ENCODE measurements at places on chromosomes 2 and 18.

DNA sequence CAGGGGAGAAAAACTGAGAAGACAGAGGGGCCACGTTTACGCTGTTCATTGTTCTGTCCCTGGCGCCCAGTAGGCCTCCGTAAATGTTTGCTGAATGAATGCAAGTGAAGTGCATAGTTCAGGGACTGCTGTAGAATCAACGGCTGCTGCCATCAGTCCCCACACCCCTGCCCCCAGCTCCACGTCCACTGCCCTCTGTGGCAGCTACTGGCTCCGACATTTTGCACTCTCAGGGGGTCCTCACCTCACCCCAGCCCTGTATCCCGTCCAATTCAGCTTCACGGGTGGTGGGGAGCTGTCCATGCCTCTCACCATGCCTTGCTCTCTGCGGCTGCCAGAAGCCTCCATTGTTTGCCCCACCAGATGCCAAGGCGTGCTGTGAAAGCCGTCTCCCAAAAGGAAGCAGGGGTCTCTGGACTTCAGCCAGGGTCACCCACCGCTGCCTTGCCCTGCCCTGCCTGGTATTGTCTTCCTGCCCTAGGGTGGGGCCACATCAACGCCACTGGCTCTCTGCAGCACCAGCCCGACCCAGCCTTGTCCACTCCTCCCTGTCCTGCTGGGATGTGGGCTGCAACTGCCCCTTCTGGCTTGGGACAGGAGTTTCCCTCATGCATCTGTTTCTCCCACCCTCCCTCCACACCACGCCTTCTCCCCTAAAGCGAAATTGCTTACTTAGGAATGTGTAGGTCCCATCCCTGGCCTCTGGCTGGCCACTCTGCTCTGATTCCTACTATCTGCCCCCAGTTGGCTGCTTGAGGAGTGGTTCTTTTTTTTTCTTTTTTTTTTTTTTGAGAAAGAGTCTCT is 86.0 kb downstream of the RHOB start:
- DNase-seq, result no peak

DNA sequence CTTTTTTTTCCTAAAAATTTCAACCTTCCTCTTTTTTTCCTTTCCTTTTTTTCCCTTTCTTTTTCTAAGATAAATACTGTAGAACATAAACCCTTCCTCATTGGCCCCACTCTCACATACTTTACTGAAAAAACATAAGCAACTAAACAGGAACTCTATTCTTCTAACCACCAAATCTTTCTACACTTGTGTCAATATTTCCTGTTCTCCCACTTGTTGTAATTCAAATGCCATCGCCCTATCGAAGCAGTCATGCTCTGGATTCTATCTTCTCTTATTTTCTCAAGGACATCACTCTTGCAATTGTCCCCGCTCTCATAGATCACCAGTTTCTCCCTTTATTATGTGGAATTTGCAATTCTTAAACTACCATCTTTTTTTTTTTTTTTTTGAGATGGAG is 20.2 kb upstream of the SSB start:
- DNase-seq, result no peak

- peak; percentile 22 for DNase-seq
Observed at GRCh38 chr2:181456660-181457120, 496 bp upstream of the ITGA4 start.

DNA sequence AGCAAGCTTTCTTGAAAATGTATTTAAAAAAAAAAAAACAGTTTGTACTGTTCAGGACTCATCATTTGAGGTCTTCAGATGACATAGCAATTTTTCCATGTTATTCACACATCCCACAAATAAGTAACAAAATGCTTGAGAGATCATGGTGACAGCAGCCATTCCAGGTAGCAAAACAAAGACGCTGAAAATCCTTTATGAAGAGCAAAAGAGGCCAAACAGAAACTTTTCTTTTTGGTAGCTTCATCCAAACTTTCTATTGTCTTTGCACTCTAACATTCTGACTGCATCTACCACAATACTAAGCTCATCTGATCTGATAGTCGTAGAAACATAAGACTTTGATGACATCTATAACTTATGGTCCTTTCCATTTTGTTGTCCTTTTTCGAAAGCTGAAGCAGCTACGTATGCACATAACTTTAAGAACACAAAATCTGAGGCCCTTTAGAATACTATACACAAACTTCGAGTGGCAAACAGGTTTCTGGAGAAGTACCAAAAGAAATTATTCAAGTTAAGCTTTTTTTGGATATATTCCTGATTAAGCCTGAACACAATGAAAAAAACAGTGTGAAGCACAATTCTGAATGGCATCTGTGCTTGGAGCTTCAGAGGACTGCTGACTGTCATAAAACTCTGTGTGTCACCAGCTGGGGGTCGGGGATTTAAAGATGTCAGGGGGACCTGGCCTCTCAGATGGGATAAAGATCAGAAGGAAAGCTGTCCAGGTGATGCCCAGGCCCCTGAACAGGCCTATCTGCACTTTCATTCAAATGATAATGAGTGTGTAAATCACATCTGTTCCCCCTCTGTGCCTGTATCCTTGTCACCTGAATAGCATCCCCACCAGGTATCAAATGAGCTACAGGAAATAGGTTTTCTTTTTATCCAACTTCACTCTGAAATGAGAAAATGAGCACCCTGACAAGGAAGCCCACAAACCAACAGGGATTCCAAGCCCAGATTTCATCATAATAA is 75.8 kb downstream of the ZEB2 start:
- DNase-seq, result no peak

DNA sequence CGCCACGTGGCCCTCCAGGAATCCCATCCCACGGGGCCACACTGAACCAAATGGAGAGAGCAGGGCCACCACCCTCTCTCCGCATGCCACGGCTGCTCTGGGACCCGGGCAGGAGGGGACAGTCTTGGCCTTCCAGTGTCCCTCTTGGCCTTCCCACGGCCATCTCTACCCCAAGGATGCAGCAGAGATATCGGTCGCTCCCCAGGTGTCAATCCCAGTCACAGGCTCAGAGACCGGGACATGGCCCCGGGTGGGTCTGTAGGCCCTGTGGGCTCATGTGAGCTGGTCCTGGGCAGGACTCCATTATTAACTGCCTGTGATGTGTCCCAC is 15.3 kb downstream of the CAPN10 start:
- DNase-seq, result no peak

DNA sequence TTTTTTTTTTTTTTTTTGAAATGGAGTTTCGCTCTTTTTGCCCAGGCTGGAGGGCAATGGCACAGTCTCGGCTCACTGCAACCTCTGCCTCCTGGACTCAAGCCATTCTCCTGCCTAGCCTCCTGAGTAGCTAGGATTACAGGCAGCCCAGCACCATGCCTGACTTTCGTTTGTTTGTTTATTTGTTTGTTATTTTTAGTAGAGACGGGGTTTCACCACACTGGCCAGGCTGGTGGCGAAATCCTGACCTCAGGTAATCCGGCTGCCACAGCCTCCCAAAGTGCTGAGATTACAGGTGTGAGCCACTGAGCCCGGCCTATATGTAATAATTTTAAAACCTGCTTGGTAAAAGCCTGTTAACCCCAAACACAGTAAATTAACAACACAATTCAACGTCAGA is 435.7 kb downstream of the LRRTM4 start:
- no peak for DNase-seq

DNA sequence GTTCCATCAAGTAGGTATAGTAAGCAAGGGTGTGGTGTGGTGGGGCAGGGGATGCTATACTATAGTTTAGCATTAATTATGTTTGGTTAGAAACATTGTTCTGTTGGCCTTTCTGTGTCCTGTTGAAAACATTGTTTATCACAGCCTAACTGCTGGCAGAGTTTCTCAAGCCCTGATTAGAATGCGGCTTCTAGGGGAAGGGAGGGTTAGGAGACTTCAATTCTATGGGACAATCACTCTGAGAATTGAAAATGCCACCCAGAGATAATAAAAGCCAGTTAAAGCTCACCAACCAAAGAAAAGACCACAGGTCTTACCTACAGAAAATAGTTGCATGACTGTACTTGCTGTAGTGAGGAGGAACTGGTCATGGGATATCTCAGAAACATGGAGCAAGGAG is 19.9 kb upstream of the SMCHD1 start:
- DNase-seq, result no peak
